ENCODE measurements at places on chromosomes 12 and 14.

- DNase-seq: no peak
These were observed 3.0 kb upstream of the TMEM120B start for GRCh38 chr12:121709478-121709961.

DNA sequence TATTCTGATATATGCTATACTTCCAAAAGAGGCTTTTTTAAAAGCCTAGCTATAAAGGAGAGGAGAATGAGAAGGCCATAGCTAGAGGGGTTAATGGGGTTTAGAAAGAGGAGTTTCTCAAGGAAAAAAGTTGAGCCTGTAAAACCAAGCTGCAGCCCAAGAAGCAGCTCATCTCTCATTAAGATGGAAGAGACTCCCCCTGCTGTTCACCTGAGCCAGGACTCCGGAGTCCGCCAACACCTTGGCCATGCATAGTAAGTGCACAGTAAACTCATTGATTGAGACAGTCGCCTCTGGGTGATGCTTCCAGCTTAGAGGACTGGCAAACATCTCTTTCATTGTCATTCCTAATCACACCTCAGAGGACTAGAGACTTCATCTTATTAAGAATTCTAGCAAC is 46.2 kb downstream of the ANO2 start:
- DNase-seq: no peak

DNA sequence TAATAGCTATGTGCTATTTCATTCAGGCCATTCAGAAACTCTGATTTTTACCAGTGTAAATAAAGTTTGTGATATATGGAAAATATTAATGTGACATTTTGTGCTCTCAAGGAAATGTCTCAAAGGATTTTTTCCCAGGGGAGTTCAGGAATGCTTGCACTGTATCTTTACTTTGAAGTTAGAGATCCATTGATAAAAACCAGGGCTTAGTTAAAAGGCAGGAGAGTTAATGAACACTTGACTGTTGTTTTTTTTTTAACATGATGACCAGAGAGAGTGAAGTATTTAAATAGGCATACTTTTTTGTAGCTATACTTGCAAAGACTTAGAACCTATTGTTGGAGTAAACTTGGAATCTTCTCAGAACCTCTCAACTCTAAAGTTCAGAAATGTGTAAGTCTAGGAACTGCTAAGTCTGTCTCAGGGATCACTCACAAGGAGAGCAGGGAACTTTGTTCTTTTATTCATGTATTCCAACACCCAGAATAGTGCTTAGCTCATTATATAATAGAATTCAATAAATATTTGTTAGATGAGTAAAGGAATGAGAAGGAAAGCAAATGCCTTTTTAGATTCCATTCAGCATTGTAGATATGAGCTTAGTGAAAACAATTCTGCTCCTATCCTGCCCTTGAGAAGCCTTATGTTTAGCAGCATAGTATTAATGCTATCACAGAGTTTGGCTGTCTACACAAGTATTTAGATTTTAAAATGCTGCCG is 117.5 kb downstream of the DAAM1 start:
- DNase-seq: no peak

DNA sequence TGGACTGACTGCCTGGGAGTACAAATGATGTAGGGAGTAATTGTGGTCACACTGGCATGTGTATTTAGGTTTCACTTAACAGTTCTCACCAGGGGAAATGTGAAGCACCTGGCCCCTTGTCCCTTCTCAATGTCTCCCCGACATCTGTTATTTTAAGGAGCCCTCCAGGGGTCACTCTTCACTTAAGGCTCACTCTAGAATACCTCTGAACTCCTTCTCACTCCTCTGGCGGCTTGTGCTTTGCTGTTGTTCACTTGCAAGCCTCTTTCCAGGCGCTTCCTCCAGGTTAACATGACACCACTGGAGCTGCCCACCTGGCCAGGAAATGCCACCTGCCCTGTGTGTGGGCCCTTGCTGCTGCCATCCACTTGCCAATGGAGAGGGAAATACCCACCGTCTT is 56.5 kb upstream of the GZMB start:
- peak; percentile 73 for DNase-seq

GRCh38 chr12:120928864-120929652 is 24.9 kb upstream of the SPPL3 start:
- DNase-seq: no peak

DNA sequence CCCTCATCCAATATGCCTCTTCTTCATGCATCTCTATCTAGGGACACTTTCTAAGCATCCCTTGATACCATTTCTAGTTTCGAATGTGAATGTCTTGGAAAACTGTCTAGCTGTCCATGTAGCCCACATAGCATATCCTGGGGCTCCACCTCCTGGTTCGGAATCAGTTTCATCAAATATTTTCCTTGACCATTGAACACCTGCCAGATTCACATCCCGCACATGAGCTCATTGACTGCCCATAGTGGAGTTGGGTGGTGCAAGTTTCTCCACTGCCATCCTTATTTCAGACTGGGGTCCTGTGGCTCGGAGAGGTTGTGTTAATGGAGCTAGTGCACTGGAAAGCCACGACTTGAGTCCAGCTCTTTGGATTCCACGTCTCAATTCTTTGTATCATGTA is 58.6 kb upstream of the TMEM263 start:
- no peak for DNase-seq

Data from iPS DF 6.9 (cell line).